ENCODE measurements at places on chromosomes 6 and 20.

GRCh38 chr20:2086980-2087377 lies 14.6 kb upstream of the STK35 start:
- DNase-seq = no peak

DNA sequence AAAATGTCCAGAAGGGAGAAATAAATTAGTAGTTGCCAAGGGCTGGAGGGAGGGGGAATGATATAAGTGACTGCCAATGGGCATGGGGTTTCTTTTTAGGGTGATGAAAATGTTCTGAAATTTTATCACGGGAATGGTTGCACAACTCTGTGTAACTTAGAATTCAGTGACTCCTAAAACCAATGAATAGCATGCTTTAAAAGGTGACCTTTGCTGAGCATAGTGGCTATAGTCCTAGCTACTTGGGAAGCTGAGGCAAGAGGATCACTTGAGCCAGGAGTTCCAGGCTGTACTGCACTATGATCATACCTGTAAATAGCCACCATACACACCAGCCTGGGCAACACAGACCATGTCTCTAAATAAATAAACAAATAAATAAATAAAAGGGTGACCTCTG lies 109.0 kb downstream of the ATG5 start:
- DNase-seq = no peak

DNA sequence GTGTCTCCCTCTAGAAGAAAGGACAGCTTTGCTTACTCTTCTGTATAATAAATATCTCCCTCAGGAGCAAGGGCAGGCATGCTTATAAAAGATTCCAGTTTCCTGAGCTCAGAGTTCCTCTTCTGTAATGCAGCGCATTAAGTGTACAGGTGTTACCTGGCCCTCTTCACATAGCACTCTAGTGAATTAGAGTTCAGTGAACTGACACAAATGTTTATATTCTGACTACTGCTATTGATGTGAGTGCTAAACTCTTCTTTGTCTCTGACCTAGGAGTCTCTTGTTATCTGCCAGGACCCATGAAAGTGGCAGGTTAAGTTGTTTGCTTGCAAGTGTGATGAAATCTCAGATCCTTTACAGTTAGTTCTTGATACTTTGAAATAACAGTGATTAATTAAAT lies 33.5 kb downstream of the CYB5R4 start:
- DNase-seq = no peak

GRCh38 chr6:83518816-83519480 lies 6.6 kb downstream of the PRSS35 start:
- no peak for DNase-seq

- no peak for DNase-seq
These were observed at the start of gene IL17A for GRCh38 chr6:52186075-52186474. Gene IL17A, plus strand, starts transcription at chr6:52186375. Its CDS starts 57 bp downstream, at chr6:52186432.

GRCh38 chr6:159212525-159213280 lies 43.5 kb downstream of the FNDC1 start:
- no peak for DNase-seq

DNA sequence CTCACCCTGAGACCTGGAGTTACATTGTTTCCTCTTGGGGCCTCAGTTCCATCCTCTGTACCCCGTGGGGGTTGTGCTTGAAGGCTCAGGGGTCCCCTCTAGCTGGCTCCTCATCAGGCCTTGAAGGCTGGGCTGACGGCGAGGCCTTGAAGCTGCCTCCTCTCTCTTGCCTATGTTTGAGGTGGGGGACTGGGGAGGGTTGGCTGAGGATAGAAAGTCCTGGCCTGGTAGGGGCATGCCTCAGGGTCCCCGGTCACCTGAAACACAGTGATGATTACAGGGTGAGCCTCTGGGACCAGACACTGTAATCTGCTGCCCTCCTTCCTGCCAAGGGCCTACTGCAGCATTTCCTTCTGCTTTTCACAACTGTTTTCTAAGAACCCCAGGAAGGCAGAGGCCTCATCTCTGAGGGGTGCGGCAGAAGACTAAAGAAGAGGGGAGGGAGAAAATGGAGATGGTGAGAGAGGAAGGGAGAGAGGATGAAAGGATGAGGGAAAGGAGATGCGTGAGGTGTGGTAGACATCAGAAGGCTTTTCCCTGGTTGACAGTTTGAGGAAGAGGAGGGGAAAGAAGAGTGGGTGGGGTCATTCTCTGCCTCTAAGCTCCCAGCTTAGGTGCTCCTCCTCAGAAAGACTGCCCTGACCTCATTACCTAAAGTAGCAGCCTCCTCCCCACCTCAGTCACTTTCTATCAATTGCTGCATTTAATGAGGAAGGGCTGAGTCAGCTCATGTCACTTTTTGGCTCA lies 29.7 kb downstream of the VEGFA start:
- no peak for DNase-seq

DNA sequence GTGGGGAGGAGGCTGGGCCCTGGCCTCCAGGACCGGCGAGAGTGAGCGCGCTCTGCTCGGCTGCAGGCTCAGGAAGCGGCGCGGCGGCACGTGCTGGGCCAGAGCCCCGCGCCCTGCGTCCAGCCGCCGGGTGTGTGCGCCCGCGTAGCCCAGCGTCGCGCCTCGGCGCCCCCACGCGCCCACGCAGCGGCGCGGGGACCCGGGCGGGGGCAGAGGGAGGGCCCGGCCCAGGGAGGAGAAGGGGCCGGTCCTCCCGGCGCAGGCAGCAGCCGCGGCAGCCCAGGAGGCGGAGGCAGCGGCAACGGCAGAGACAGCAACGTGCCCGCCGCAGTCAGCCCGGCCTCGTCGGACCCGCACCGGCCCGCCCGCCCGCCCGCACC lies at the start of gene EYA2:
EYA2 (plus strand) TSS at position 265 of the 380 bp plus-strand sequence. CDS start 95,168 bp downstream, outside the sequence.
- no peak for DNase-seq
